CD8-positive, alpha-beta memory T cell (primary cell): ENCODE measurements at places on chromosomes 1 and 21. TPM values are rescaled to one million over a fixed set of nuclear protein-coding genes. Genes with fewer than 3 reads are reported as not detected.

Gene VCAM1
- total RNA-seq, result 4.0 TPM

GRCh38 chr1:172585348-172585747, 52.4 kb downstream of the SUCO start:
- H3K4me1 ChIP-seq, result peaks cover 10% of the 10 kb centered on the region
- DNase-seq, result no peak
- no peak overlapping the region for H3K27ac ChIP-seq
- H3K27me3 ChIP-seq, result no peaks in the 10 kb centered on the region
- no peak overlapping the region for H3K4me3 ChIP-seq

Gene RGS16
- total RNA-seq, result 59.9 TPM

DNA sequence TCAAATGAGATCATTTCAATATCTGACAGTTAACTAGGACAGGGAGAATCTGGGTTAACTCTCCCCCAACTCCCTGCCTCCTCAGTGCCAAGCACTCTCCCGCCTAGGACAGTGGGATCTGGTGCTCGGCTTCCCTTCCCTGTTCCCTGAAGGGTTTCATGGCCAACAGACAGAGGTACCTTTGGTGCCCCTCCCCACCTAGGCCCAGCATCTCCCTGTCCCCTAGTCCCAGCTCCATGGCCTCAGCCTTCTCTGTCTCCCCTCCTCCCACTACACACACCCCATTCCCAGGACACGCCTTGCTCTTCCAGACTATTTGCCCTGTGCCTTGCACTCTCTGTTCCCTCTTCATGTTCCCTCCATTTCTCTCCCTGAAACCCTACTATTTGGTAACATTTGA, 77.1 kb downstream of the CD247 start:
- no peaks in the 10 kb centered on the region for H3K27me3 ChIP-seq
- DNase-seq, result no peak
- no peak overlapping the region for H3K27ac ChIP-seq
- H3K4me1 ChIP-seq, result peaks cover 81% of the 10 kb centered on the region
- no peak overlapping the region for H3K4me3 ChIP-seq

Gene PTPRC
- total RNA-seq, result 319 TPM

Gene FCER1G
- 4.1 TPM for total RNA-seq

DNA sequence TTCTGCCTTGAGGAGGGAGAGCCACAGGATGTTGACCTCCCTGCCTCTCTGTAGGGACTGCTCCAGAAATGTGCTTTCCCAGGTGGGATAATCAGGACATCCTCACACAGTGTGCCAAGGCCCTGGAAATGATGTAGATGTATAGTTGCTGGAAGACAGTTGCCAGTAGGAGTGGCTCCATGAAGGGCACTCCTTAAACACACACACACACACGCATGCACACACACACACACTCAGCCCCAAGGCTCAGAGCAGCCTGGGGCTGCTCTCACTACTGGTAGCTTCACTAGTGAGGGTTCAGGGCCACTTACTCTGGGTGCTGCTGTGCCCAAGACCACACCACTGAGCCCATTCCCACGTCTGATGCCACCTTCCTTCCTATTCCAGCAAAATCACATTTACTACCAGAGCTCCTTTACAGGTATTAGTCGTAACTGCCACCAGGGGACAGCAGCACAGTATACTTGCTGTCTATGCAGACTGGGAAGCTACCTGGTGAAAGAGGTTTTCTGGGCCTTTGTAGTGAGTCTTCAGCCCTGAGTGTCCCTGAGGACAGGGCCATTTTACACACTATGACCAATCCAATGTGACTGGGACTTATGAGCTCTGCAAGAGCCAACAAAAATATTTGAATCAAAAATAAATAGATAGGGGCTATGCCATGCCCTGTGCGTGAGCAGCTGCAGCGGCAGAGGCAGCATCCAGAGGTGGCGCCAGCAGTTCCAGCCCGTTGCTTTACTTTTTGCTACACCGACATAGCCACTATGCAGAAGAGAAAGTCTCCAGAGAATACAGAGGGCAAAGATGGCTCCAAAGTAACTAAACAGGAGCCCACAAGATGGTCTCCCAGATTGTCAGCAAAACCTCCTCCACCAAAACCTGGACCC, 15.0 kb downstream of the CRNN start:
- no peak for DNase-seq
- H3K27me3 ChIP-seq, result no peaks in the 10 kb centered on the region
- no peak overlapping the region for H3K4me3 ChIP-seq
- no peaks in the 10 kb centered on the region for H3K4me1 ChIP-seq
- no peaks in the 10 kb centered on the region for H3K36me3 ChIP-seq

GRCh38 chr21:39529026-39529425, 77.3 kb downstream of the SH3BGR start:
- peaks cover 3% of the 10 kb centered on the region for H3K27me3 ChIP-seq
- no peaks in the 10 kb centered on the region for H3K36me3 ChIP-seq
- no peaks in the 10 kb centered on the region for H3K4me1 ChIP-seq
- H3K4me3 ChIP-seq, result no peak overlapping the region
- H3K27ac ChIP-seq, result no peak overlapping the region

DNA sequence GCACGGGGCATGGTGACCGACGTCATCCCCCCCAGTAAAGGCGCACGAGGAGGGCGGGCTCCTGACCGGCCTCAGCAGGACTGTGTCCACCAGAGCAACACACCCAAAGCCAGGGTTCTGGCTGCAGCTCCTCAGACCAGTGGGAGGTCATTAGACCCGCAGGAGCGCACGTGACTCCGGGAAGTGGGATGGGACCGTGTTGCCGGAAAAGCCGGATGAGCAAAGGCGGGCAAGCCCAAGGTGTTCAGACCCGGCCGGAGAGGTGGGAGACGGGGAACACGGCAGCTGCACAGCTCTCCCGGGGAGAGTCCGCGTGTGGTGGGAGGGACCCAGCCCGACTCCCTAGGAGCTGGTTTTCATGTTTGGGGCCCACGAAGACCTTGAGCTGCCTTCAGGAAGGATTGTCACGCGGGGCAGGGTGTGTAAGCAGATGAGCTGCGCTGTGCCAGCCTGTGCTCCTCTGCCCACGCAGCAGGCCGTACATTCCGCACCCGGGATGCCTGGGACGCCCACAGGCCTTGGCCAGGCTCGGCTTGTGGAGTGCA, 20.6 kb upstream of the TRAPPC10 start:
- no peaks in the 10 kb centered on the region for H3K36me3 ChIP-seq
- H3K27me3 ChIP-seq, result no peaks in the 10 kb centered on the region

DNA sequence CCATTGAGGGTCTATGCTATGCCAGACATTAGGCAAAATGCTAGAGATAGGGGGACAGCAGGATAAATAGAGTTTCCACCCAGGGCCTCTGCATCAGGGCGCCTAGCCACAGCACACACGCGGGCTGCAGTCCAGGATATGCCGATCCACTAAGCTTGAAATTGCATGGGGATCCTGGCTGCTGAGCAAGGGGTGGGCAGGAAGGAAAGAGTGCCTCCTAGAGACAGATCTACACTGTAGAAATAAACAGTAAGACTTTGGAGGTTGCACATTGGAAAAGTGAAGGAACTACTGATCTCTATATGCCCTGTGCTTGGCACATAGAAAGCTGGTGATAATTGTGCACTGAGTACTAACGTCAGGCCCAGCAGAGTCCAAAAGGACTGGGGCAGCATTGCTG, 411.1 kb downstream of the PRDM2 start:
- no peaks in the 10 kb centered on the region for H3K36me3 ChIP-seq
- DNase-seq, result no peak

DNA sequence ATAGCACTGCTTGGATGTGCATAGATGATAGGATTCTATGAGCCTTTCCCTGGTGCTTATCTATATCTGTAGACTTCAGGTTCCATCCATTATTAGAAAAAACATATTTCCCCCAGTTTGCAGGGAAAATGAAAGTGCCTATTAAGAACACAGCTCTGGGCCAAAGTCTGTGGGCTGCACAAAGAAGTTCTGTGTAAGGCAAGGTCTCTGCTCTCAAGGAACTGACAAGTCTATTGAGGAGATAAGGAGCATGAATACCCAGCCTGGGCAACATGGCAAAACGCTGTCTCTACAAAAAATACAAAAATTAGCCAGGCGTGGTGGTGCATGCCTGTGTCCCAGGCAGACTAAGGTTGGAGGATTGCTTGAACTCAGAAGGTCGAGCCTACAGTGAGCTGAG, 22.3 kb upstream of the SDE2 start:
- no peak overlapping the region for H3K4me3 ChIP-seq
- no peak overlapping the region for H3K27ac ChIP-seq
- H3K27me3 ChIP-seq, result no peaks in the 10 kb centered on the region
- DNase-seq, result no peak
- H3K36me3 ChIP-seq, result no peaks in the 10 kb centered on the region

Gene TRIM46
- total RNA-seq, result 6.4 TPM

DNA sequence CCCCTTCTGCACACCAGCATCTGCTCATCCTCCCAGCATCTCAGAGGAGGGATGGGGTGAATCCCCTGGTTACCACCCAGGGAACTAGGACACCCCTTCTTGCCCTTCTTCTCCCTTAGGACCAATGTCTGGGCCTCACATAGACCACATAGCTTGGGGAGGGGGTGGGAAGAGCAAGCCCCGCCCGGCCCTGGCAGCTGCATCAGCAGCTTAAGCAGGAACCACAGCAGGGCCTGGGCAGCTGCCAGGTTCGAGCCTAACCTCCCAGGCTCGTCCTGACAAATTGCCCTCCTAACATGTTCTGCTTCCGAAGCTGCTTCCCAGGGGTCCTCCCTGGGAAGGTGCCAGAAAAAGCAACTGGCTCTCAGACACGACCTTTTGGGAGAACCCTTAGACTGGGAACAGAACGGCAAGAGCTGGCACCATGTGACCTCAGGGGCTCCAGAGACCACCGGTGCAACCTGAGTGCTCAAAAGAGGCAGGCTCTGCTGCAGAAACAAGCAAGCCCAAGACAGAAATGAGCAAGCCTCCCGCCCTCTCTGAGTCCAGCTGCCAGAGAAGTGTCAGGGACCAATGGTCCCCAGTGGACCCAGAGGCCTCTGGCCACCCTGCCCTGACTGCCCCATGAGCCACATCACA, 18.4 kb upstream of the CLSTN1 start:
- DNase-seq, result no peak
- no peaks in the 10 kb centered on the region for H3K4me1 ChIP-seq
- no peak overlapping the region for H3K4me3 ChIP-seq
- H3K27ac ChIP-seq, result no peak overlapping the region

GRCh38 chr1:229034342-229034741, 236.6 kb upstream of the RAB4A start:
- no peak overlapping the region for H3K4me3 ChIP-seq
- no peaks in the 10 kb centered on the region for H3K27me3 ChIP-seq
- DNase-seq, result no peak
- H3K36me3 ChIP-seq, result no peaks in the 10 kb centered on the region
- peaks cover 41% of the 10 kb centered on the region for H3K4me1 ChIP-seq

- DNase-seq, result no peak
- H3K27me3 ChIP-seq, result no peaks in the 10 kb centered on the region
- H3K36me3 ChIP-seq, result no peaks in the 10 kb centered on the region
- no peak overlapping the region for H3K27ac ChIP-seq
These were observed 37.2 kb downstream of the KCNJ6 start for GRCh38 chr21:37878946-37879660.

DNA sequence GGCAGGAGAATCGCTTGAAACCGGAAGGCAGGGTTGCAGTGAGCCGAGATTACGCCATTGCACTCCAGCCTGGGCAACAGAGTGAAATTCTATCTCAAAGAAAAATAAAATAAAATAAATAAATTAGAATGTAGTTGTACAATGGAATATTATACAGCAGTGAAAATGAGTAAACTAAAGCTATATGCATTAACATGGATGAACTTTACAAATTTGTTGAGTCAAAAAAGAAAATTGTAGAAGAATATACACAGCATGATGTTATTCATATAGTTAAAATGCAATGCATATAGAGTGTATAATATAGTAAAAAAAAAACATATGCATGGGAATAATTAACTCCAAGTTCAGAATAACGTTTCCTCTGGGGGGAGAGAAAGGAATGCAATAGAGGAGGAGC, 11.0 kb upstream of the NAV1 start:
- H3K4me1 ChIP-seq, result no peaks in the 10 kb centered on the region
- no peaks in the 10 kb centered on the region for H3K36me3 ChIP-seq
- H3K4me3 ChIP-seq, result no peak overlapping the region

Gene TMEM240
- total RNA-seq, result 0.33 TPM

- no peak overlapping the region for H3K27ac ChIP-seq
- no peaks in the 10 kb centered on the region for H3K27me3 ChIP-seq
- H3K36me3 ChIP-seq, result no peaks in the 10 kb centered on the region
- no peak overlapping the region for H3K4me3 ChIP-seq
- no peak for DNase-seq
These were observed 1017.6 kb downstream of the KCNT2 start for GRCh38 chr1:195590649-195591048.

Gene PCAT6
- not detected for total RNA-seq

DNA sequence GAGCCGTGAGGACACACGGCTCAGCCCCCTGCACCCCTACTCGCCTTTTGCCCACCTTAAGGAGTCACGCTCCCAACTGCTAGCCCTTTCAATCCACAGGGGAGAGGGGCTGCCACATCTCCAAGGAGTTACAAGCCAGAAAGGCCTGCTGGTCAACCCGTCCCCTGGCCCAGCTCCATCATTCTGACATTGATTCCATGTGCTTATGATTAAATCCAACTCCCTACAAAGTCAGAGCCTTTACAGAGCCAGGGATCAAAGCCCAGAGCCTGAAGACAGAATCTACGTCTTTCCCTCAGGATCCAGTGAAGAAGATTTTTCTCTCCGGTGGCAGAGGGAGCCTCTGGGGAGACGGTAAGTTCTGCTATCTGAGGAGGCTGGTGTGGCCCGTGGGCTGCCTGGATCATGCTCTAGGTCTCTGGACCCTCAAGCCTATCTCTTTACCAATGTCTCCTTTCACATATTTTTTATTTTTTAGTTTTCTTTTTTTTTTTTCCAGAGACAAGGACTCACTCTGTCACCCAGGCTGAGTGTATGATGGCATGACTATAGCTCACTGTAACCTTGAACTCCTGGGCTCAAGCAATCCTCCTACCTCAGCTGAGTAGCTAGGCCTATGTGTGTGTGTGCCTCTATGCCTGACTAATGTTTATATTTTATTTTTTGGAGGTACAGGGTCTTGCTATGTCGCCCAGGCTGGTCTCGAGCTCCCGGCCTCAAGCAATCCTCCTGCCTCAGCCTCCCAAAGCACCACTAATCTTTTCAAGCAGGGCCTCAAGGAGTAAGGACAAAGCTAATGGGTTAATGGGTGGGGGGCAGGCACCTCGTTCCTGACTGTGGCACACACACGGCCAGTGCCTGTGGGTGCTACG, 61.3 kb downstream of the SLC66A1 start:
- H3K27me3 ChIP-seq, result no peaks in the 10 kb centered on the region
- peaks cover 36% of the 10 kb centered on the region for H3K36me3 ChIP-seq
- no peak for DNase-seq
- no peak overlapping the region for H3K27ac ChIP-seq

GRCh38 chr21:27139526-27139925, 172.6 kb upstream of the ADAMTS5 start:
- H3K36me3 ChIP-seq, result no peaks in the 10 kb centered on the region
- H3K27ac ChIP-seq, result no peak overlapping the region
- H3K4me3 ChIP-seq, result no peak overlapping the region

Gene IVL
- not detected for total RNA-seq

- H3K27ac ChIP-seq, result no peak overlapping the region
- H3K4me3 ChIP-seq, result no peak overlapping the region
- no peaks in the 10 kb centered on the region for H3K36me3 ChIP-seq
- H3K4me1 ChIP-seq, result peaks cover 21% of the 10 kb centered on the region
- no peaks in the 10 kb centered on the region for H3K27me3 ChIP-seq
- DNase-seq, result peak; percentile 53
These were observed 4.4 kb upstream of the C1orf56 start for GRCh38 chr1:151043163-151043562.

- no peak for DNase-seq
- H3K4me3 ChIP-seq, result no peak overlapping the region
- H3K27me3 ChIP-seq, result no peaks in the 10 kb centered on the region
- H3K4me1 ChIP-seq, result no peaks in the 10 kb centered on the region
- no peak overlapping the region for H3K27ac ChIP-seq
- H3K36me3 ChIP-seq, result no peaks in the 10 kb centered on the region
These were observed 159.9 kb downstream of the HFM1 start for GRCh38 chr1:91244737-91245136.

- no peak overlapping the region for H3K27ac ChIP-seq
- no peak overlapping the region for H3K4me3 ChIP-seq
- DNase-seq, result no peak
- no peaks in the 10 kb centered on the region for H3K4me1 ChIP-seq
These were observed 212.0 kb upstream of the FAM78B start for GRCh38 chr1:166378805-166379204.
